Common myeloid progenitor, CD34-positive (primary cell): ENCODE measurements at places on chromosomes 1 and 21.

DNA sequence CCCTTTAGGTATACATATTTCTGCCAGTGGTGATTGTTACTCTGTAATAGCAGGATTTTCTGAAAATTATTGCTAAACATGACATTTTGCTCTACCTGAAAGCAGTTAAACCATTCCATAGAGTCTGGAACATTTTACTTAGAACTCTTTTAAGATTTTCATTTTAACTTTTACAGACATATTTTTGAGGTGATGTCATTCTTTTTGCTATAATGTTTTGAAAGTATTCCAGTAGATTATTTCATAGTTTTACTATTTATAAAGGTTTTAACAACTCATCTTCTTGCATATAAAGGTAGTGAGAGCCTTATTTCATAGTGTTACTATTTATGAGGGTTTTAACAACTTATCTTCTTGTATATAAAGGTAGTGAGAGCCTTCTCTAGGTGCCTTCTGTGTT, 42.9 kb downstream of the PTBP2 start:
- H3K27me3 ChIP-seq: no peaks in the 10 kb centered on the region
- no peak overlapping the region for H3K4me3 ChIP-seq
- H3K36me3 ChIP-seq: peaks cover 7% of the 10 kb centered on the region
- no peaks in the 10 kb centered on the region for H3K4me1 ChIP-seq
- H3K27ac ChIP-seq: no peak overlapping the region

- H3K4me1 ChIP-seq: no peaks in the 10 kb centered on the region
- H3K27ac ChIP-seq: no peak overlapping the region
- no peaks in the 10 kb centered on the region for H3K36me3 ChIP-seq
- H3K27me3 ChIP-seq: no peaks in the 10 kb centered on the region
These were observed 149.9 kb upstream of the C1orf105 start for GRCh38 chr1:172270605-172271004.

- no peak for DNase-seq
- H3K36me3 ChIP-seq: no peaks in the 10 kb centered on the region
- H3K27me3 ChIP-seq: peaks cover 21% of the 10 kb centered on the region
- peak overlapping the region; percentile 66 for H3K4me3 ChIP-seq
- H3K27ac ChIP-seq: no peak overlapping the region
- H3K4me1 ChIP-seq: peaks cover 45% of the 10 kb centered on the region
These were observed 1.1 kb upstream of the FOXD3 start for GRCh38 chr1:63321066-63321784.

DNA sequence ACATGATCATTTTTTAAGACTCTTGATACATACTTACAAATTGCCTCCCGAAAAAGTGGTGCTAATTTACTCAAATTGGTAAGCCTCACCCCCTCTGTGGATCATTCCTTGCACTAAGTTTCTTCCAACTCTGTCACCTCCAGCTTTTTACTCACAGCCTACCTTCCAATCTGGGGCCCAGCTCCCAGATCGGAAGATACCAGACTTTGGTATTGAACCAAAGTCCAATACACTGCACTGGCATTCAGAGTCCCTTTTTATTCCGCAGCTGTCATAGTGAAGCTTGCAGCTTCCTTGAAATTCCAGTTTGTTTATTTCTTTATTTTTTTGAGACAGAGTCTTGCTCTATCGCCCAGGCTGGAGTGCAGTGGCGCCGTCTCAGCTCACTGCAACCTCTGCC, 1.8 kb upstream of the LAMTOR5 start:
- peaks cover 12% of the 10 kb centered on the region for H3K4me1 ChIP-seq
- no peak overlapping the region for H3K4me3 ChIP-seq
- DNase-seq: no peak
- peaks cover 4% of the 10 kb centered on the region for H3K36me3 ChIP-seq
- no peak overlapping the region for H3K27ac ChIP-seq

GRCh38 chr1:36691374-36691773, 208.7 kb upstream of the CSF3R start:
- no peaks in the 10 kb centered on the region for H3K4me1 ChIP-seq
- H3K27me3 ChIP-seq: peaks cover 61% of the 10 kb centered on the region
- no peak for DNase-seq
- no peaks in the 10 kb centered on the region for H3K36me3 ChIP-seq
- no peak overlapping the region for H3K4me3 ChIP-seq

DNA sequence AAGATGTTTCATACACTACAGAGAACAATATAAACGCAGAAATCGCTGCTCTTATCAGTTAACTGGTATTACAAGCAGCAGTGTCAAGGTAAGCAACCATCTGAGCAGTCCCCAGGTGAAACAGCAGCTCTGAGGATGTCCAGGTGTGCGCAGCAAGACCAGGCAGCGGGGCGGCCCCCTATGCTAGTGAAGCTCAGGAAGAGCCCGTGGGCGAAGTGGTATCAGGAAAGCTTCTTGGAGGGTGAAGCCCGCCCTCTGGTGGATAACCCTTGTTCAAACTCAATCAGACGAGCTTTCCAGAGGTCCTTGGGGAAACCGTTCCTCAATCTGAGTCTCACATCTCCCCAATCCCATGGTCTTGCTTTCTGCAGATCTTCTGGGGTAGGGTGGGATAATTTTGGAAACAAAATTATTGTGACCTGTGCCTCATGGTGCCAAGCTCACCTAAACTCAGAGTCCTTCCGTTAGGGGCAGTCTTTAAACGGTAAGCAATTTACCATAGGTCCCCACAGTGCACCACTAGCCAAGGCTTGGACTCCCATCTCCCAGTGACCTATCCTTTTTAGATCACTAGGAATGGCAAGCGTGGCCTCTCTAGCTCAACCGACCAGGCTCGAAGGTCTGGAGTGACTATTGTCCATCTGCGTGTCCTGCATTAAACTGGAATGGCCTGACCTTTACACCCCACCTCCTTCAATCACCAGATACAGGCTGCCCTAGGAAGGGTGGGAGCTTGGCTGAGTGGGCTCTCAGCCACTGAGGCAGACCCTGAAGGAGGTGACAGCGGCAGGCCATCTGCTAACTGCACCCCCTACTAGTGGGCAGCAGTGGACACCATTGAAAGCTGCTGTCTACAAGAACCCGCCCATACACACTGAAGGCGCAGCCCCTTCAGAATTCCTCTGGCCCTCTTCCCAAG, 13.6 kb upstream of the FAM110D start:
- H3K27ac ChIP-seq: no peak overlapping the region
- no peaks in the 10 kb centered on the region for H3K27me3 ChIP-seq
- peaks cover 2% of the 10 kb centered on the region for H3K4me1 ChIP-seq

GRCh38 chr1:84000954-84001495, 2.1 kb upstream of the TTLL7 start:
- peak; percentile 18 for DNase-seq
- no peak overlapping the region for H3K4me3 ChIP-seq
- no peaks in the 10 kb centered on the region for H3K36me3 ChIP-seq

DNA sequence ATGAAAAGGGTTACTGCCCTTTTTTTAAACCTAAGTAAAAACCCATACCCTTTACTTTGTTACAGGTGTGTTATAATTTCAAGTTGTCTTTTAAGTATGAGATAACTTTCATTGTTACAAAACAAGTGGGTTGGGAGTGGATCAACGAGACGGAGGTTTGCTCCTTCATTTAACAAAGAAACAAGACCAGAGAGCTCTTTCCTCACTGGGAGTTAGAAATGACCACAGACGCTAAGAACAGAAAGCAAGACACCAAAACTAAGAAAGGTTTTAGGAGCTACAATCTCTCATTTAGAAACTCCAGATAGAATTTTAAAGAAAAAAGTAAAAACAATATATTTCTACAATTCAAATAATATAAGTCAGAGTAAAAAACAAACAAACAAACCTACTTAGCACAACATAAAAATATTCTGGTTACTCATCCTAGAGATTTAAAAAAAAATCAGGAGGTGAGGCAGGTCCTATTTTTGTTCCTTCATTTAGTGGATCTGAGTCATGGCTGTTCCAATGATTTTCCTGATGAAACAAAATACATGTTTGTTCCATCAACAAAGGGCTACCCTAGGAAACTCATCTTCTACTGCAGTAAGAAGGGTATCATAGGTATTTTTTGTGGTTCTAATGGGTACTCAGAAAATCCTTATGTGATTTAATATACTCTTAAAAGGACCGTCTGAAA, 33.0 kb downstream of the APP start:
- no peaks in the 10 kb centered on the region for H3K27me3 ChIP-seq
- no peak for DNase-seq
- no peak overlapping the region for H3K27ac ChIP-seq
- H3K36me3 ChIP-seq: no peaks in the 10 kb centered on the region

DNA sequence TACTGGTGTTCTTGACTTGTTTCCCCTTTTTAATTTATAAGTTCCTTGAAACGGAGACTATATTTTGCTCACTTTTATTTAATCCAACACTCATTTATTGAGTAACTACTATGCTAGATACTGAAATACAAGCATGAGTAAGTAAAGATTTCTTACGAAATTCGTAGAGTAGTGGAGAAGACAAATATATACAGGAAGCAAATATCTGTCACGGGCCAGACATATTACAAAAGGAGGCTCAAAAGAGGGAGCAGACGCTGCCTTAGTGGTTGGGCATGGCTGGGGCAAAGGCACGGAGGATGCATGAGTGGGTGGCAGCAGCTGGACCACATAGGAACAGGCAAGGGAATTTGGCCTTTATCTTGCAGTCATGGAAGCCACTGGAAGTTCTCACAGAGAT, 6.8 kb downstream of the NCF2 start:
- no peak for DNase-seq
- H3K27ac ChIP-seq: no peak overlapping the region
- H3K36me3 ChIP-seq: no peaks in the 10 kb centered on the region
- H3K4me3 ChIP-seq: no peak overlapping the region
- peaks cover 1% of the 10 kb centered on the region for H3K4me1 ChIP-seq

- no peak for DNase-seq
- H3K4me3 ChIP-seq: no peak overlapping the region
- H3K27ac ChIP-seq: no peak overlapping the region
- peaks cover 7% of the 10 kb centered on the region for H3K36me3 ChIP-seq
- H3K4me1 ChIP-seq: peaks cover 7% of the 10 kb centered on the region
- no peaks in the 10 kb centered on the region for H3K27me3 ChIP-seq
These were observed 26.9 kb downstream of the ZYG11B start for GRCh38 chr1:52753169-52753568.

DNA sequence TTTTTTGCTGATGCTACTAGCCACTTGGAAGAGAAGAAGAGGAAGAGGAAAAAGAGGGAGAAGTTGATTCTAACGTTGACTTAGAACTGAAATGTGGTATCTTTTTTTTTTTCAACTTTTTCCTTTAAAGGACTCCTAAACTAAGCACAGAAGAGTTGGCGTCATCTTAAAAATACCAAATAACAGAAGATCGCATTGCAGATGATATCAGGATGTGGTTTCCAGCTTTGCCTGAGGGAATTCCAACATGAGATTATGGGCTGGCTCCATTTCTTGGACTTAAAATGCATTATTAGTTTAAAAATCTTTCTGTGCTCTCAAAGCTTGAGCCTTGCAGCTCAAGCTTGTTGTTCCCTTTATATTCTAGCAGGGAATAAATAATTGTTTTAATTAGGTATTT, 29.8 kb downstream of the WDR3 start:
- no peak for DNase-seq
- peaks cover 29% of the 10 kb centered on the region for H3K36me3 ChIP-seq
- H3K4me3 ChIP-seq: no peak overlapping the region
- H3K4me1 ChIP-seq: no peaks in the 10 kb centered on the region
- no peaks in the 10 kb centered on the region for H3K27me3 ChIP-seq

GRCh38 chr1:193221651-193222050, 35.2 kb upstream of the B3GALT2 start:
- no peak overlapping the region for H3K27ac ChIP-seq
- no peak for DNase-seq
- no peaks in the 10 kb centered on the region for H3K4me1 ChIP-seq
- no peak overlapping the region for H3K4me3 ChIP-seq
- H3K36me3 ChIP-seq: peaks cover 14% of the 10 kb centered on the region

GRCh38 chr1:47951026-47951425, 46.2 kb downstream of the TRABD2B start:
- no peaks in the 10 kb centered on the region for H3K4me1 ChIP-seq
- DNase-seq: no peak
- H3K4me3 ChIP-seq: no peak overlapping the region
- H3K36me3 ChIP-seq: no peaks in the 10 kb centered on the region

GRCh38 chr1:179205284-179205683, 24.2 kb downstream of the ABL2 start:
- no peaks in the 10 kb centered on the region for H3K36me3 ChIP-seq
- no peaks in the 10 kb centered on the region for H3K27me3 ChIP-seq
- no peak overlapping the region for H3K4me3 ChIP-seq

- DNase-seq: no peak
- H3K27ac ChIP-seq: no peak overlapping the region
- no peak overlapping the region for H3K4me3 ChIP-seq
- H3K27me3 ChIP-seq: no peaks in the 10 kb centered on the region
These were observed 10.4 kb downstream of the HYI start for GRCh38 chr1:43443197-43443946.

GRCh38 chr1:177790566-177790965, 179.3 kb downstream of the SEC16B start:
- H3K4me1 ChIP-seq: no peaks in the 10 kb centered on the region
- no peak for DNase-seq
- no peaks in the 10 kb centered on the region for H3K36me3 ChIP-seq
- H3K27ac ChIP-seq: no peak overlapping the region

- H3K36me3 ChIP-seq: peaks cover 57% of the 10 kb centered on the region
- H3K4me1 ChIP-seq: peaks cover 13% of the 10 kb centered on the region
- no peak overlapping the region for H3K4me3 ChIP-seq
- H3K27me3 ChIP-seq: no peaks in the 10 kb centered on the region
These were observed 3.6 kb downstream of the NECAP2 start for GRCh38 chr1:16443975-16444770.

- H3K4me3 ChIP-seq: no peak overlapping the region
- no peaks in the 10 kb centered on the region for H3K4me1 ChIP-seq
- no peak overlapping the region for H3K27ac ChIP-seq
- no peak for DNase-seq
These were observed 122.5 kb upstream of the FOXD3 start for GRCh38 chr1:63199706-63200335.

GRCh38 chr1:102961549-102961948, 146.8 kb downstream of the COL11A1 start:
- no peak overlapping the region for H3K27ac ChIP-seq
- no peaks in the 10 kb centered on the region for H3K36me3 ChIP-seq
- DNase-seq: no peak

DNA sequence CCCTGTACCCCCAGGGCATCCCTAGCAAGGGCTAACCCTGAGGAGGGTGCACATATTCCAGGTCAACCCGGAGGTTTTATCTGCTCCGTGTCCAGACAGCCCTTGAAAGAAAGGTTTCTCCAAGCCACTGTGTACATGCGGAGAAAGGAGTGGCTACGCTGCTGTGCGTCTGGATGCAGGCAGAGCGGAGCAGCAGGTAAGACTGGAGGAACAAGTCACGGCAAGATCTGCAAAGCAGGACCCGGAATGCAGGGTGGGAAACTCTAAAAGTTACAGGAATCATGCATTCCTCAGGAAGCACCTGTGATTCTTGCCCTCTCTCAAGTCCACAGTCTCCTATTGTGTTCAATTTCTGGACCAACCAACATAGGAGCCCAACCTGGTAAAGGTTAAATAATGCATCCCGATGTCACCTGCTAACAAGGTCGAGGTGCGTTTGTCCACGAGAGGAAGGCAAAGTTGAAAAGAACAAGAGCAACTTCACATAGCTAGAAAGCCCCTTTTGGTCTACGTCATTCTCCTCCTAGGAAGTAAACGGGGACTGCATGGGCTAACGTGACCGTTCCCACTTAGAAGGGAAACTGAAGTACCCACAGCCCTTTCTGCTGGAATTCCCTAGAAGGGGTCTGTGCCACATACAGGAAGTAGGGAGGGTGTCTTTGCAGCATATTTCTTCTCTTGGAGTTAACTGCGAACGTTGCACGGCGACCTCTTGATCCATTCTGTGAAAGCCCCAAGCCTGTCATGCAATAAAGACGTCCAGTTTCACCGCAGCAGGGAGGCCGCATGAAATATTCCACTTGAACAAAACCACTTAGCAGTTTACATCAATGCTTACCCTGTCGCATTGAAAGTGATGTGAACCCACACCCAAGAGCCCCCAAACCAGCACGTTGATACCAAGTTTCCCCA, 5.8 kb downstream of the TIAM1 start:
- peaks cover 5% of the 10 kb centered on the region for H3K4me1 ChIP-seq
- H3K27ac ChIP-seq: no peak overlapping the region
- H3K36me3 ChIP-seq: peaks cover 20% of the 10 kb centered on the region
- H3K27me3 ChIP-seq: peaks cover 9% of the 10 kb centered on the region
- no peak for DNase-seq
- no peak overlapping the region for H3K4me3 ChIP-seq
